ENCODE measurements at places on chromosomes 5 and 9.

DNA sequence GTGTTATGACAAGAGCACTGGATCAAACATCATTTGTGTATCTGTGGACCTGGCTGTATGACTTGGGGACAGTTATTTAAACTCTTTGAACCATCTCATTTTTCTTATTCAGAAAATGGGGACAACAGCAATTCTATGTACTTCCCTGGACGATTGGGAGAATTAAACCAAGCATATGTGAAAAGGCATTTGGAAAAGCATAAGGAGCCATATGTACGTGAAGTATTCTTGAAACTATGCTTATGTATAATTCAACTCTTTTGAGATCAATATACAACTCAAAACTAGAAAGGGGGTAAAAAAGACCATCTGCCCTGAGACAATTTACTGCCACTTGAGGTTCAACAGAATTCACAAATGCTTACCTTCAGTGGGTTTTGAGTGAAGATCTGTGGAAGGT lies 75.5 kb downstream of the NLN start:
- no peak for DNase-seq

- DNase-seq = no peak
Measured at GRCh38 chr9:4538621-4539020, 48.4 kb downstream of the SLC1A1 start.

DNA sequence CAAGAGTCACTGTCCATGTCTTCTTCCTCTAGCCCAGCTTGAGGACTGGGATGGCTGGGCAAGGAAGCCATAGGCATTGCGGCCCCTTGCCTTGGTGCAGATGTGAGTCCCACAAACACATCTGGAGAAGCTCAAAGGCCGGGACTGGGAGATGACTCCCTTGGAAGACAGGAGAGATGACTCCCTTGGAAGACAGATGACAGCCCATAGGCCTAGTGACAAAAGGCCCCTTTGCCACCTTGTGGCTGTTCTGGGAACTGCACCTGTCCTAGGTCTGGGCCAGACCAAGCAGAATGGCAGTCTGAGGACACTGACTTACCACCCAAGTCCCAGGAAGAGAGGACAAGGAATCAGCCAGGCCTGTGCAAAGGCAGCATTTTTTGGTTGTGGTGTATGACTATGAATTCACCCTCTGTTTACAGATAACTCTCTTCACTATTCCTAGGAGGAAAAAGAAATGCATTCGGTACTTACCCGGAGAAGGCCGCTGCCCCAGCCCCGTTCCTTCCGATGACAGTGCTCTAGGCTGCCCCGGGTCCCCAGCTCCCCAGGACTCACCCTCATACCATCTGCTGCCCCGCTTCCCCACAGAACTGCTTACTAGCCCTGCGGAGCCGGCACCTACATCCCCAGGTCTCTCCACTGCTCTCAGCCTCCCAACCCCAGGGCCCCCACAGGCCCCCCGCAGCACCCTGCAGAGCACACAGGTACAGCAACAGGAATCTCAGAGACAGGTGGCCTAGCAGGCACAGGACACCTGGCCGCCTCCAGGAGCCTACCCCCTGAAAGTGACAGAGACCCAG lies 30.8 kb downstream of the SKP1 start:
- DNase-seq = peak; percentile 67

GRCh38 chr5:76527685-76528161 lies 95.5 kb downstream of the F2RL2 start:
- no peak for DNase-seq

DNA sequence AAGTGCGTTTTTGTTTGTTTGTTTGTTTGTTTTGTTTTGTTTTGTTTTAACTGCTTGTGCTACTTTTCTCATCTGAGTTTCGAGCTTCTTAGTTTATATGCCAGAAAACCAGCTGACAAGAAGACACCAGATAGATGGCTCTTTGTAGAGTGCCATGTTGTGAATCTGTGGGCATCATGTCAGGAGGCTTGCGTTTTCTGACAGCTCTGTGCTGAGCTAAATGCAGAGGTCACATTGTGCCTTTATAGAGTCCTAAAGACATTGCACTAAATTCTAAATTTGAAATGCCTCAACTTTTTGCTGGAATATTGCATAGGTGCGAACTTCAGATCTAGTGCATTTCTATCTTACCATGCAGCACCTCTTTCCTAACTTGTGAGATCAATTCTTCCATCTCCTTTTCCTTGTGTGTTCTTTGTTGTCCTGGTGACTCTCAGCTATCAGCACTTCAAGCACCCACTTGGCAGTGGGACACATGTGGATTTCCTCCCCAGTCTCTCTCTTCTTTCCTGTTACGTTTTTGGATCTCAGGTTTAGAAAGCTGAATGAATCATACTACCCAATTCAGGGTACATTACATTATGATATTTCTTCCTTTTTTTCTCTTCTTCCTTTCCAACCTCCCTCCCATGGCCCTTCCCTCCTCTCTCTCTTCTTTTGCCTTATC lies 379.0 kb upstream of the RPS23 start:
- no peak for DNase-seq

DNA sequence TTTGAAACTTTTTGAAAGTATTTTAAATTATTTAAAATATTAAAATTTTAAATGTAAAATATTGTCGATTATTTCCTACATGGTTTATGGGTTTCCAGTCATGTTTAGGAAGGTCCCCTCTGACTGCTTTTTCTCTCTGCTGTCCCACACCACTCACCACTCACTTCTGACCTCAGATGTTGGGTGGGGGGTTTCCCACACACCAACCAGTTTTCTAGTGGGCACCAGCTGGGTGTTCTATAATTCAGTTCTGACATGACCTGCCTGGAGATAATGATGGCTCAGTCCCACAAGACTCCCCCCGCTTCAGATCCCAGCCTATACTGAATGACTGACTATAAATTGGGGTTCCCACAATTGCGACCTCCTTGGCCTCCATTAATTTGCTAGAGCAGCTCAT lies 310.4 kb downstream of the GADD45G start:
- DNase-seq = no peak

DNA sequence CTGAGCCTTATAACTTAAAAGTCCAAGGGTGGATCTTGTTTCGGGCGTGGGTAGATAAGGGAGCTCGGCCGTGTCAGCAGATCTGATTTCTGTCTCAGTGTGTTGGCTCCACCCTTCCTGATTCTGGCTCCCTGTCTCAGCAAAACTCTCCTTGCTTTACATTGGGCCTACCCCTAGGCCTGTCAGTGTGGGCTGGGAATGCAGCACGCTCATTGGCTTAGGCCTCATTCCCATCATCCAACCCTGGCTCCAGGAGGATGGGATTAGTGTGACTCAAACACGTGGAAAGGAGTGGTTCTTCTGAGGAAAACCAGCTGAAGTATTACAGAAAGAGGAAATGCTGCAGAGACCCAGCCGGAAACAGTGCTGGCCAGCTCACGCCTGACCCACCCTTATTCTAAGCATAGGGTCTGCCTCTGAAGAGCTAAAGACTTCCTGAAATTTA lies 59.9 kb downstream of the ZFAND5 start:
- DNase-seq = no peak

- DNase-seq = no peak
Measured at GRCh38 chr5:31806561-31806960, 167.6 kb downstream of the PDZD2 start.

- no peak for DNase-seq
Measured at GRCh38 chr9:100715100-100715380, 137.2 kb downstream of the CAVIN4 start.

DNA sequence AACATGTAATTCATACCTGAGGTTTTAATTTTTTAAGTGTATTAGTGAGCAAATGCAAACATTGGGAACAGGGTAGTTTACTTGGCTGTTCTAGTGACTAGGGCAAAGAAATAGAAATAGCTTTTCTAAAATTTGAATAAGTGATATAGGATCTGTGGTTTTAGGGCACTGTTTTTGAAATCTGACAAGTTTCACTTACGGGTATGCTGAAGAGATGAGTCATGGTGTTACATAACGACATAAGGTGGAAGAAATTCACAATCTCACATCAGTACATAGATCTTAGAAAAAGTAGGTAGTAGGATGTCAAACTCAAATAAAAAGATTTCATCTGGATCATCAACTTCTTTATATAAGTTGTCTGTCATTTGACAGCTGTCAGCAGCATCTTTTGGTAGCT lies 772.3 kb downstream of the MAT2B start:
- no peak for DNase-seq

GRCh38 chr9:92191801-92192200 lies 76.6 kb upstream of the SPTLC1 start:
- DNase-seq = no peak

DNA sequence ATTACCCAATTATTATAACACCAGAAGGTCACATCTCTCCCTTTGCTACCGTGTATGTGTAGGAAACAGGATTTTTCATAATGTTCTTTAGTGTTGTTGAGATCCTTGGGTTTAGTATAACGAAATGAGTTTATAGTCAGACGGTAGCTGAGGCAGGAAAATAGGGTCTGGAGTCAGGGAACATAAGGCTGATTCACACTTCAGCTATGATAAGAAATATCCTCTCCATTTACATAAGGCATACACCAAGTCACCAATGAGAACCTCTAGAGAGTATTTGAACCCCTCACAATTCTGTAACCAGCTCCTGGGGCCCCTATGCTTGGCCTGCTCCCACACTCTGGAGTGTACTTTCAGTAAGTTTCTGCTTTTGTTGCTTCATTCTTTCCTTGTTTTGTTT lies 58.9 kb upstream of the ANKH start:
- DNase-seq = no peak

- no peak for DNase-seq
Measured at GRCh38 chr9:120902569-120903535, 23.7 kb downstream of the TRAF1 start.

DNA sequence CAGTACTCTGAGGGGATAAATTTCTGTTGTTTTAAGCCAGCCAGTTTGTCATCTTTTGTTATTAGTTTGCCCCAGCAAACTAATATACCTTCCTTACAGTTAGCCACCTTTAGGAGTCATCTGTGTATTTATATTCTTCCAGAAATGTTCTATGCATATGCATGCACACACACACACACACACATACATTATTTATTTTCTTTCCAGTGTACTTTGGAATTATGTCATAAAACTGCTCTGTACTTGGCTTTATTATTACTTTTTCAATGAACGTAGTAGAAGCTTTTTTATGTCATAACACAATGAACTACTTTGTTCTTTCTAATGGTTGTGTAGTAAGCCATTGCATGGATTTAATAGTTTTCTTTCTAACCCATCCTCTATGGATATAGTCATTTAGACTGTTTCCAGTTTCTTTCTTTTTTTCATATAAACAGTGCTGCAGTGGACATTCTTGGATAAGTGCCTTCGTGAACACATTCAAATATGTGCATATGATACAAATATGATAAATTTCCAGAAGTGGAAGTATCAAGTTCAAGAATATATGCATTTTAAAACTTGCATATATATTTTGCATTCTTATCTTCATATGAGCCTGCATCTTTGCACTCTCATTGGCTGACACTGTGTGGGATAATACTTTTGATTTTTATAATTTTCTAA lies 26.6 kb upstream of the DAB2 start:
- no peak for DNase-seq

DNA sequence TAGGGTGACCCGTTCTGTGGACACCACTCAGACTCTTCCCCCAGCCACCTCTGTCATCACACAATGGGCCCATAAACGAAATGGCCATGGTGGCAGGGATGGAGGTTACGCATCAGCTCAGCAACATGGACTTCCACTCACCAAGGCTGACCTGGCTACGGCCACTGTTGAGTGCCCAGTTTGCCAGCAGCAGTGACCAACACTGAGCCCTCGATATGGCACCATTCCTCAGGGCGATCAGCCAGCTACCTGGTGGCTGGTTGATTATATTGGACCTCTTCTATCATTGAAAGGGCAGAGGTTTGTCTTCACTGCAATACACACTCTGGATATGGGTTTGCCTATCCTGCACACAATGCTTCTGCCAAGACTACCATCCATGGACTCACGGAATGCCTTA lies 21.1 kb downstream of the MTMR12 start:
- no peak for DNase-seq

DNA sequence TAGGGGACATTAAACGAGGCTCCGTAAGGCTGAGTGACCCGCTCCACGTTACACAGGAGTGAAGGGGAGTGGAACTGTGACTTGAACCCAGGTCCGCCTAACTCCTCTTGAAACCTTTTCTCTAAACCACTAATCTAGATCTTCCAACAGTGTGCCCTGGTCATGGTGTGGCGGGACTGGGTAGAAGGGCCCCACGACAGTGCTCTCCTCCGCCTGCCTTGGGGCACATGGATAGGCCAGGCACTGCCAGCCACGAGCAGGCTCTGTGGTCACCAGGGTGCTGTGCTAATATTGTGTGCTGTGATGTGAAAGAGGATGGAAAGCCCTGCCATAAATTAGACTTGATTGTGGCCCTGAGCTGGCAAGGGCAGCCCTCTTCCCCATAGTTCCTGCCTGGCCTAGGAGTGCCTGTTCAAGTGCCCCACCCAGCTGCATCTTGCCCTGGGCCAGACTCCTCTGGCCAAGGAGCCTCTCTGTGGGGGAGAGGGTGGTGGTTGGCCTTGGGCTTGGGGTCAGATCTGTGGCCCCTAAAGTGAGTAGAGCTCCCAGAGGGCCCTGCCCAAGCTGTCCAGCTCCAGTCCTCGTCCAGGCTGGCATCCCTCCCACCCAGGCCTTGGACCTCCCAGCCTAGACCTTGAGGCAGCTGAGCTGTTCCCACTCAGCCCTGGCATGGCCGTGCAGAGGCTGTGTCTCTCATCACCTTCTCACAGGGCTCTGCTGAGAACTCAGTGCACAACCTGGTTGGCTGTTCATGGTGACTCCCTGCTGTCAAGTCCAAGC lies 67.8 kb upstream of the TBC1D2 start:
- DNase-seq = no peak

DNA sequence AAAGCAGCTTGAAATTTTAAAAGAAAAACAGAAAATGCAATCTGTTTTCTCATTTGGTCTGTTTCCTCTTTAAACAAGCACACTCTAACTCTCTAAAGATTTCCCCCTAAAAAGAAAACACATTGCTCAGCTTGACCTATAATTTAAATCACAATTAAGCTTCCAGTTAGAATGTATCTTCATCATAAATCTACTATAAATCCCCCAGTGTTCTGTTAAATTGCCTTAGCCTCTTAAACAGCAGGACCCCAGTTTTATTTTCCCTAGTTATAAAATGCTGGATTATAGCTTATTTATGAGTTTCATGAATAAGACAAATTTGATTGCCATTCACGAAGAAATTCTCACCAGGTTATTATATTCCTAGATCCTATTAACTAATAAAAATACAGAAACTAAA lies 8.6 kb upstream of the SMC2 start:
- DNase-seq = no peak

DNA sequence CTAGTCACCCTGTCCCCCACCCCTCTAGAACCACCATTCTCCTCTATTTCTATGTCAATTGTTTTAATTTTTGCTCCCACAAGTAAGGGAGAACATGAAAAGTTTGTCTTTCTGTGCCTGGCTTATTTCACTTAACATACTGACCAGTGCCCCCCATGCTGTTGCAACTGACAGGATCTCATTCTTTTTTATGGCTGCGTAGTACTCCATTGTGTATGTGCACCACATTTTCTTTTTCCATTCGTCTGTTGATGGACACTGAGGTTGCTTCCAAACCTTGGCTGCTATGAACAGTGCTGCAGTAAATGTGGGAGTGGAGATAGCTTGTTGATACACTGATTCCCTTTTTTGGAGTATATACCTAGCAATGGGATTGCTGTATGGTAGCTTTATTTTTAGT lies 7.4 kb upstream of the TERT start:
- DNase-seq = no peak

GRCh38 chr5:170634256-170634990 lies 130.6 kb downstream of the KCNIP1 start:
- no peak for DNase-seq

Measured in T-helper 1 cell (primary cell).